ENCODE measurements at places on chromosomes 3 and 15.

DNA sequence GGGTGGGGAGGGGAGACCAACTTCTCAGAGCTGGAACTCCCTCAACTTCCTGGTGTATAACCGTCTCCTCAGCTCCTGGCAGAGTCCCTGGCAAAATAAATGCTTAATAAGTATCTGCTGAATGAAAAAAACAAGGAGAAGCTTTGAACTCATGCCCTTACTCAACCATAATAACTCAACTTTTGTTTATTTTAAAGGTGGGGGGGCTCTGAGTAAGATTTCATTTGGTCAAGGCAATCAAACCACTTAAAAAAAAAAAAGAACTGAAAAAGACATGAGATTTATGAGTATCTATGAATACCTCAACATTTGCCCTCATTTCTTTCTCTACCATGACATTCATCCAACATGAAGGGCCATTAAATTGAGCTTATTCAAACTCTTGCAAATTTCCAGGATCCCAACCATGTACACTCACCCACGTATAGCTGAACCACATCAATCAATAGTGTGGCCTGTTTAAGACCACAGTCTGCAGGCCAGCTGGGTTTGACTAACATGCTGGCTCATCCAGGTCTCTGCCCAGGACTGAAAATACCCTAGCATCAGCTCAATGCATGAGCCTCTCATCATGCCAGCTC is 157.9 kb downstream of the FOXP1 start:
- no peak for DNase-seq

- DNase-seq, result no peak
Measured at GRCh38 chr3:196757876-196758739, 18.5 kb downstream of the PAK2 start.

GRCh38 chr15:48040166-48040817 is 80.5 kb upstream of the SLC24A5 start:
- DNase-seq, result no peak

DNA sequence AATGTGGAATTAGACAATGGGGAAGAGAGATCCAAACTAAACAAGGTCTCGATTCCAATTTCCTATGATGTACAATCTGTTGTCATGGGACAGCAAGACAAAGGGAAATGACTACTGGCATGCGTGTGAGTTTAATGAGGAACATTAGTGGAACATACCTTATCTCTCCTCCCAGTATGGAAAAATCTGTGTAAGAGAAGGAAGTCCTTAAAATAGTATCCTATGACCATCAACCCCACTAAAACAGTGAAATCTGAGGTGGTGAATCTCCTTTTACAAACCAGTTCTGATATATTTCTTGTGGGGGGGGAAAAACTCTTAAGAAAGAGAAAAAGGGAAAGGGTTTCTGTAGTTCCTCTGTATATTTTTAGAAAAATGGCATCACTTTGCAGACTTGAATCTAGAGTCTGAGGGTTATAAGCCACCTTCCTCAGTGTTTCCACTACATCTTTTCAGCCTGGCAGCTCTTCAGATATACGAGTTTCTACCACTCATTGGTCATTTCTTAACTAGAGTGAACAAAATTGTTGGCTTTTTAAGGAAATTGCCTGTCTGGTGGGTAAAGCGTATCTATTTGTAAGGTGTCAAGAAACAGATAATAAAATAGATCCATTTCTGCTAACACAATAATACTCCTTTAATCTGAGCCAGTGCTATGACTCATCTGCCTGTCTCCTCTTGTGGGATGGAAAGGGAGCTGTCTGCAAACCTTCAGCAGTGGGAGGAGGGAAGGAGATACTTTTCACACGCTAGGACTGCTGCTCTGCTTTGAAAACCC is 3.0 kb upstream of the TNFAIP8L3 start:
- no peak for DNase-seq

DNA sequence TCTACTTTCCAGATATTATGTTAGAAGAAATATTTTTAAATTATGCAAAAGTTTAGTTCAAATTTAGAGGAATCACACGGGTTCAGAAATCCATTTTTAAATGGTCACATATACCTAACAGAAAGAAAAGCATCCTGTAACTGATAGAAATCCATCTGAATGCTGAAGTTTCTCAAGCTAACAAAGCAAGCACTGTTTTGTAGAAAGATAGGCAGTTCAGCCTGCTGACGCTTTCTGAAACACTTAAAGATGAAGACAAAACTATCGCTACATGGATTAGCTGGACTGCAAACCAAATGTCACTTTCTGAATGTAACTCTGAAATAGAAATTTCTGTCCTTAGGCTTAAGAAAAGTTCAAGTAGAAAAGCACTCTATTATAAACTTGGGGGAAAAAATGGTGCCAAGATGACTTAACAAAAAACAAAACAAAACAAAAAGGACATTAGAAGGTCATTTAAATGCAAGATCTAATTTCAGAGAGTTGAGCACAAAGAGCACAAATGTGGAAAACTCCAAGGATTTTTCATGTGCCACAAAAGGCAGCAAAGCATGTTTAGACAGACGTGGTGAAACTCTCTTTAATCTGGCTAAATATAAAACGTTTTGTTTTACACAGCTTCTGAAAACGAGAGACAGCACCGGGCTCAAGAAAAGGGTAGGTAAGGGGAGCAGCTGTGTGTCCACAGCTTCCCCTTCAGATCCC is 1.2 kb downstream of the PLOD2 start:
- DNase-seq, result no peak

GRCh38 chr3:128492671-128493569 is at the start of gene GATA2:
Gene GATA2, minus strand, starts transcription at chr3:128493201. Its CDS starts 6,170 bp downstream, at chr3:128487031.
- DNase-seq, result no peak

DNA sequence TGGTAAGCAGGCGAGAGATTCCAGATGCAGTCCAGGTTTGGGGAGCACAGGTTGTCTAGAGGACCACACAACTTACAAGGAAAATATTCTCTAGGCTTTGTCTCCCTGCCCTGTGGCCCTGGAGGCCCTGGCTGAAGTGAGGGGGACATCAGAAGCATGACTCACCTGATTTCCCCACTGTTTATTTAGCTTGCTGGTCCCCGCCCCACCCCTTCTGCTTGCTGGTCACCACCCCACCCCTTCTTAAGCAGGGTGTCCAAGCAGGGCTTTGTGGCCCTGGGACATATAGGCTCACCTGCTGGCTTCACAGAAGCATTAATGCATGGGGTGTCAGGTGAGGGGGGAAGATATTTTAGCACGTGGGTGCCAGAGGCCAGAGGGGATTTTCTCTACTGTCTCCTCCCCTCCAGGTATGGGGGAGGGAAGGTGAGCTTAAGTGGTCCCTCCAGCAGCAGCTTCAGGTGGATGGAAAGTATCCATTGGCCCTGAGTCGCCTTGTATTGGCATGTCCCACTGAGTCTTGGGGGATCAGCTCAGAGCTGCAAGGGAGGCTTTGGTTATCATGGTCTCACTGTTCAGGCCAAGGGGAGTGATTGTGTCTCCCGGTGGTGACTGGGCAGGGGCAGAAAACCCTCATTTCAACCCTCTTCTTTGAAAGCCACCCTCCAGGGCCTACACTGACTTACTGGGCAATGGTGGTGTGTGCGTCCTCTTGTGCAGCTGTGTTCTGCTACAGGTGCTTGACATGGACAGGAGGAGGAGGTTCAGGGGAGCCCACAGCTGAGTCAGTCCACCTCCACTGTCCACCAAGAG is 49.8 kb downstream of the GASK1A start:
- DNase-seq, result no peak

DNA sequence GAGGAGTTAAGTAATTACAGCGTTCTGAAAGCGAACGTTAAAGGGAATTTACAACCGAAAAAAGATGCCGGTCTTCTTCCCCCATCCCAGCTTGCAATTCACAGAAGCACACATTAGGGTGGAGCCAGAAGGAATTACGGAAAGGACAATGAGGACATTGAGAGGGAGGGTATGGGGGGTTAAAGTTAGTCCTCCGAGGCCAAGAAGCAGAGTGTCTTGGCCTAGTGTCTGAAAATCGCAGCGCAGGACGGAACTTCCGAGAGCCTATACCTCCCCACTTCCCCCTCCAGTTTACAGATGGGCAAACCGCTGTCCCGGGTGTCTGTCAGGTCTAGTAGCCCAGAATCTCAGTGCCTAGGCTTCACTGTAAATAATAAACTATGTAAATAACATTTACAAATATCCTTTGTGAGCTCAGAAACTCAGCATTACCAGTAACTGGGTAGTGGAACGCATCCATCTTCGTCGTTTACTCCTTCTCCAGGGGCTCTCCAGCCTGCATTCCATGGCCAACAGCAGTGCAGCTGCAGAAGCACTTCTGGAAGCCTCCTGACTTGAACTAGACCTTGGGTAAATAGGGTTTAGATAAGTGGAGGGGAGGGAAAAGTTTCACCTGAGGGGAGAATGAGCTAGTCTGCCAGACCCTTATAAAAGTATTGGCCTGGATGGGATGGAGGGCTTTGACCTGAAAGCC is 922 bp downstream of the ADPRH start:
- DNase-seq, result no peak

DNA sequence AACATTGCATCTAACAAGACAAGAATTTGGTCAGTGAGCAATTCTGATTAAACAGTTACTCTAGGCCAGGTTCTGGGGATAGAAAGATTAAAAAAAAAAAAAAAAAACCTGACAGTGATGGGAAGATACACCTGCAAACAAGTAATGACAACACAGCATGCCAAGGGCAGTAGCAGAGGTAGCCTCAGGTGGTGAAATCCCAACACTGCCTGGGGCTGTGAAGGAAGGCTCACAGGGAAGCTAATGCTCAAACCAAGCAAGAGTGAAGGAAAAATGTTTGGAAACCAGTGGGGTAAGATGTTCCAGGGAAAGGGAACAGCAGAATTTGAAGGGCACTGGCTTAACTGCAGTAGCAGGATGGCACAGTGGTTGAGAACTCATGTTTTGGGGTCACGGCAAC is 8.9 kb downstream of the RTP2 start:
- no peak for DNase-seq

DNA sequence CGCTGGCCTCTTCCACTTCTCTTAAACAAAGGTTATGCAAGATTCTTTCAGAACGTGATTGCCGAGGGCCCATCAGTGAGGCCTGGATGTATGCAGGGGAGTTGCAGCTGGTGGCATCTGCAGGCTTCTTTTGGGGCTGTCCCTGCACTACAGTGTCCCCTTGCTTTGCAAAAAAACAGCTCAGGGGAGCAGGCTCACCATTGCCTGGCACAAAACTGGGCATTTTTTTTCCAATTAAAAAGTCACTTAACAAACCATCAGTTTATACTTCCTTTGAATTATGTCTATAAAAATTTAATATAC is 148.6 kb downstream of the ATP10A start:
- DNase-seq, result no peak

GRCh38 chr15:52567871-52568600 is 794 bp downstream of the ARPP19 start:
- DNase-seq, result peak; percentile 24
